SK-N-DZ (cell line): ENCODE measurements at places on chromosomes 2 and 18.

GRCh38 chr18:44497311-44497710 is 183.4 kb upstream of the SETBP1 start:
- DNase-seq, result no peak

DNA sequence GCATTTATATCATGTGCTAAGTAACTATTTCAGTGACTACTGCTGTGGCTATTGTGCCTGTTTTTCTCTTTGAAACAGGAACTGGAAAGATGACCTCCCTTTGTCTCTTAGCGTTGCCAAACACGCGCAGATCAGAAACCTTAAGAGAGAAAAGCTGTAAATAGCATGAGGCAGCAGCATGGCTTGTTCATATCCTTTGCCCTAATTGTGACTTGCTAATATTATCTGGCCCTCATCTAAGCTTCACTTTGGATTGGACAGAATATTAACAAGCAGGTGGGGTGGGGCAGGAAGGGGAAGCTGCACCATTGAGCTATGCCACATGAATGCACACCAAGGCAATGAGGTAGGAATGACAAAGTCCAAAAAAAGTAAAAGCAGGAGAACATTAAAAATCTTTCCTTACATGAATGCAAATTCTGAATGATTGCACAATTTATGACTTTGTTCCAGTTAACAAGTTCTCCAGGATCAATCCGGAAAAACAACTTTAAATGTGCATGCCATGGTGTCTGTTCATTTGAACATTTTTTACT is 128.4 kb downstream of the IRS1 start:
- DNase-seq, result no peak

DNA sequence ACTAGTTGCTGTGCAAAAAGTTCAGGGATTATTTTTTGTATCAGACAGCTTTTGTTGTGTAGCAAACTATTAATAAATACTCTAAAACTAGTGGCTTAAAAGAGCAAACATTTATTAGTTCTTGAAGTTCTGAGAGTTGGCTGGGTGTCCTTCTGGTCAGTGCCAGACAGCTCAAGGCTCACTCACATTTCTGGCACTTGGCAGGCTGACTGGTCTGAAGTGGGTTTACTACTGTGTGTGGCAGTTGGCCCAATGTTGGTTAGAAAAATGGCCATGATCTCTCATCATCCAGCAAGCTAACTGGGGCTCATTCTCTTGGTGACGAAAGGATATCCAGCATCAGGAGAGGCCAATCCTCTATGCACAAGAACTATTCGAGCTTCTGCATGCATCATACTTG is 71.4 kb upstream of the ZNF385B start:
- no peak for DNase-seq

- DNase-seq, result no peak
Observed at GRCh38 chr18:78652001-78652545, 327.5 kb upstream of the SALL3 start.

DNA sequence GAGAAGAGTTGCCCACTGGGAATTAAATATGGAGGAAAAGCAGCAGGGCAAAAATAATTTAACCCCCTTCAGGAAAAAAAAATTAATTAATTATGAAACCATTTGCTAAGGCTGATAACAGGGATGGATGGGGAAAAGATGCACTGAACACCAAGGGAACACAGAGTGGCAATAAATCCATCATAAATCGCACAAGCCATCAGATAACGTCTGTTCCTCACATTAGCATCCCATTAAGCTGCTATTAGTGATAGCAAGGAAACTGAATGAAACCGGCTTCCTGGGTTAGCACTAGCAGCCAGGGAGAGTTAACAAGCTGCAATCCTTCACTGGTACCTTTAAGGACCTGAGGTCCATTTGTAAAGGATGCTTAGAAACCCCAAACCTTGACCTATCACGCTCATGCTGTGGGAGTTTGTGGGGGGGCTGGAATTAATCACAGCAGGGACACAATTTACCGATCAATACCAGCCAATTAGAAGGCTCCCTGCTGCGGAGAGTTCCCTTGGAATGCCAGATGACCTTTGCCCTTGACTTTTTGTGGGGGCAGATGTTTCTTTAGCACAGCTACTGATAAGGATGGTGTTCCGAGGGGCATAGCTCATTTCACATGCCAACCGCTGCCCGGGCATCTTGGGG is 175.5 kb upstream of the KLF7 start:
- DNase-seq, result peak; percentile 53

- DNase-seq, result no peak
Observed at GRCh38 chr2:108824316-108825070, 37.9 kb downstream of the CCDC138 start.

DNA sequence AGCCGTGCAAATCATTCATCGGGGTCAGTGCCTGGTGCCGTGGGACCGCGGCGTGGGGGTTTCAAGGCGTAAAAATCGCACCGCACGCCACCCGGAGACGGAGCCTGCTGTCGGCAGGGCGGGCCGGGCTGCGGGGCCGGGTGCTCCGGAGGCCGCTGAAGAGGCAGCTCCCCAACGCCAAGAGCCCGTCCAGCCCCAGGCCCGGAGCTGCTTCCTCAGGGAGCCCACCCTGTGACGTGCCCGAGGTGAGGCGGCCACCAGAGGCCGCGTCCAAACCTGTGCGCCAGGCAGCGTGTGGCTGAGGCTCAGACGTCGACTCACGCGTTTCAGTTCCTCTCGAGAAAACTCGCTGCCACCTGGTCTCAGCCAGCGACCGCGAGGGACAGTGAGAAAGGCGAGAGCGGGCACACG is 98.1 kb downstream of the NFATC1 start:
- DNase-seq, result no peak

GRCh38 chr2:180254872-180255271 is 247.8 kb upstream of the CWC22 start:
- no peak for DNase-seq
